ENCODE measurements at places on chromosomes 3 and 15.

DNA sequence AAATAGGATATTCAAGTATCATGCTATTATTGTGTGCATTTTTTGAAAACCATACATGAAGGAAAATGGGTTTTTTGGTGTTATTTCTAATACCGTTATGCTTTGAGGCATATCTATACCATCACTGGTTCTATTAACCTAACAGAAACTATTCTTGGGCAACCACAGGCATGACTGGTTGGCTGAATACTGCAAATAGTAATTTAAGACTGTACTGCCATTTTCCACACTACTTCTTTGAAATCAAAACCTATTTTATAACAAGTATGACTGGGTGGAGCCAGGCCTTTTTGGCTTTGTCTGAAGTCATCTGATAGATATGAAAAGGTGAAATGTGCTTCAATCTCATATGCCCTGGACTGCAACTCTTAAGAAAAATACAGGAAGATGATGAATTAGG, 115.1 kb downstream of the ULK4 start:
- no peak for DNase-seq

DNA sequence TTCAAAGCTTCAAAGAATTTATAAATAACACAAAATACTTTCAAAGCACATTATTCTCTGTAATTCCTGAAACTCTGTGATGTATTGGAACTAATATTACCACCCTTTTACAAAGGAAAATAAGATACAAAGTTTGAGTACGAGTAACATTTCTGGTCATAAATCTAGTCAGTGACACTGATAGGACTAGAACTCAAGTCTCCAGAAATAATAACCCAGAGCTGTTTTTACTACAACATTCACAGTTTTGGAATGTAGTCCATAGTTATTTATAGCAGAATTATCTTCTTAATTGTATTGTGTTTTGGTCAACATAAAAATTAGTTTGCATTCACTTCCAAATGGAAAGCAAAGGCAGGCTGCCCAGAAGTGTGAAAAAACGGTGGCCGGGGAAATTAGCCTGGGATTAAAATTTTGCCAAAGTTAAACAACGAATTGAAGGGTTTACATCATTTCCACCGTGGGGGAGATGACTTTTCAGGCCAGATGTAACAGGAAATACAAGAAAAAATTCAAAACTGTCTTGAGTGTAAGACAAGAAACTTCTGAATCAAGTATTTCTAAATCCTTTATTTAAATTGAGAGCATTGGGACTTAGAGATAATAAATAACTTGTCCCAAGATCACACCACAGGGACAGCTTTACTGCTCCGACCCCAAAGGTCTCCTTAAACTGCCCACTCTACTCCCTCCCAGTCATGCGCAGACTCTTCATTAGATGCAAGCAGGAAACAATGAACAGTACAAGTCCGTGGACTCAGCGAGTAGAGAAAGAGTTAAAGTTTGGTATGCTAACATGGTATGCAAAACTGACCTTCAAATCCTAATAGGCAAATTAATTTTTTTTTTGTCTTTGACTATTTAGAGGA, 74.3 kb upstream of the VGLL4 start:
- DNase-seq, result no peak

GRCh38 chr15:97520689-97521088, 439.8 kb upstream of the ARRDC4 start:
- no peak for DNase-seq

DNA sequence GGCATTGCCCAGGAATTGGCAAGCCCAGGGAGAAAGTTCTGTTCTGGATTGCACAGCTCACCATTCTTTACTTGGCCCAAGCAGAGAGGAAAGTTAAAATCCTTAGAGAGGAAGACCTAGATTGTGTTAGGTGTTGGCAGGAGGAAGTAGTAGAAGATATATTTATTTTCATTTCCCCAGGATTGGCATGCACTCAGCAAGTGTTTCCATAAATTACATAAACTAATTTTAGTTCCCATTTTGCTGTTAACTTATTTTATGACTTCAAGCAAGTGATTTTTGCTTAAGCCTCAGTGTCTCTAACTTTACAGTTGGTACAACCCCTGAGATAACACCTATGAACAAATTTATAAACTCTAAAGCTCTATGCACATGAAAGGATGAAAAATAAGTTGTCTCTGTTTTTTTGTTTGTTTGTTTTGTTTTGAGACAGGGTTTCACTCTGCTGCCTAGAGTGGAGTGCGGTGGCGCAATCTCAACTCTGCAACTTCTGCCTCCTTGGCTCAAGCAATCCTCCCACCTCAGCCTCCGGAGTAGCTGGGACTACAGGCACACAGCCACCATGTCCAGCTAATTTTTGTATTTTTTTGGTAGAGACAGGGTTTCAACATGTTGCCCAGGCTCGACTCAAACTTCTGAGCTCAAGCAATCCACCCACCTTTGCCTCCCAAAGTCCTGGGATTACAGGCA, 31.2 kb upstream of the TOP2B start:
- no peak for DNase-seq

DNA sequence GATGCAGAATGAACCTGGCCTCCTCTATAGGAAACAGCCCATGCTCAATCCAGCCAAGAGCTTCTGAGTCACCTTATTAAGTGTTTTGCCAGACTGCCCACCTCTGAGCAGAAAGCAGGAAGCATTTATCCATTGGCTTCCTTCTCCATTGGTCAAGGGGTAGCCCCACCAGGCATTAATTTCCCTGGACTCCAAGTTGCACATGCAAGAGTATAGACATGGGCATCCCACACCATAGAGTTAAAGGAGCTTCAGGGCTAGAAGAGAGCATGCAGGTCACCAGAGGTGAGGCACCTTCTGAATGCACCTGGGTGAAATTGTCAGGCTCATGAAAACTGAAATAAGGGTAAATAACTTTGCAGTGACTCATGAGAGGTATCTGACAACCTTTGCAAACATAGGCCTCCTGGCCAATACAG, 230.8 kb upstream of the STAC start:
- DNase-seq, result no peak

GRCh38 chr15:52230073-52230472, 38.9 kb upstream of the GNB5 start:
- no peak for DNase-seq

GRCh38 chr3:24673596-24673995, 178.9 kb upstream of the THRB start:
- no peak for DNase-seq

- DNase-seq, result no peak
These were observed 176.6 kb downstream of the VGLL3 start for GRCh38 chr3:86814321-86814720.

DNA sequence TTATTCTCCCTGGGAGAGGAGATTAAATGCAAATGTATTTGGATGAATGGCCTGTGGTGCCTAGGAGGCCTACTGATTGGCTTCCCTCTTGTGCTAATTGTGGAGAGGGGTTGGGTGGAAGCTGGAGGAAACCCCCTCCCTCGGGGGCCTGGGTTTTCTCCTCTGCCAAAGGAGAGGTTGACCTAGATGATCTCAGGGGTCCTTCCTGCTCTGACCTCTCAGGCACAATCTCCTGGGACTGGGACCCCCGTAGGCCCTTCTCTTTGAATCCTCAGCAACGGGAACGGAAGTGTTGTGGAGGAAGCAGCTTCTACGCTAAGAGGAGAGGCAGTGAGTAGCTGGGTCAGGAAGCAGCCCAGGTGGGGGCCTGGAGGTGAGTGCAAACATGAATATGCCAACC, 40.5 kb upstream of the MAGEF1 start:
- no peak for DNase-seq

GRCh38 chr3:133998691-133999241, 31.0 kb downstream of the SLCO2A1 start:
- no peak for DNase-seq

DNA sequence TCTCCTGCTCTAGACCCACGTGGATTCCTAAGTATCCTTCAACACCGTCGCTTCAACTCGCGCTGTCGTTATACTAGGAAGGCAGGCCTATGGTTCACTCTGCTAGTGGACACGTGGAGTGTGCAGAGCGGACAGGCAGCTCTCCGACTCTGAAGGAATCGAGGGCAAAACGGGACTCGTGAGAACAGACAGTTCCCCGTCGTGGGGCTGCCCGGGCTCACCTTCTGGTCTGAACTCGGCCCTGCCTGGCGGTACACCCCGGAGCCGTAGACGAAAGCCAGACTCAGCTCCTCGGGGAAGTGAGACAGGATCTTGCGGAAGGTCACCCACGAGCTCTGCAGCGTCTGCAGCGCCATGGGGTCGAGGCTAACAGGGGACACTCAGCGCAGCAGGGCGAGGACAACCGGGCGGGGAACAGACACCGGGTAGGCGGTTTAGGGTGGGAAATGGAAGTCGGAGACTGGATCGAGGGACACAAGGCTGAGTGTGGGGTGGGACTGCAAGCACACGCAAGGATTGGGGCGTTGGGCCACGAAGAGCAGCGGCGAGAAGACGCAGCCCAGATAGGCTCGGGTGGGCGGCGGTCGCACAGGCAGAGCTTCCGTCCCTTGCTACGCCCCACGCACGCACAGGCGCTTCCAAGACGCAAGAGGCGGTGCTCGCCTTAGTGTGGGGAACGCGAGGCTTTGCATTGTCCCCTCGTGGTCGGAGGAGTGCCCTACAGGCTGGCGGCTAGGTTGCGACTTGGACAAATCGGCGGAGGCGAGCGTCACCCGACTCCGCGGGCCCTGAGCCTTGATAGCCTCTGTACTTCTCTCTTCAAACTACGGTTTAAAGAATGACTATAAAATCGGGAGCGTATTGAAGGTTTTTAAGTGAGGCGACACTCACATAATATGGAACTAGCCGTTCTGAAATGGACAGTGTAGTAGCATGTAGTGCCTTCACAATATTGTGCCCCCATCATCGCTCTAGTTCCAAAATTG, at the start of gene TAMM41:
TSS of gene TAMM41 (minus strand) at position 605 of the 986 bp plus-strand sequence. CDS start at position 356, 249 bp downstream.
- DNase-seq, result peak; percentile 91

GRCh38 chr3:69764121-69764741, 25.0 kb downstream of the MITF start:
- DNase-seq, result no peak

DNA sequence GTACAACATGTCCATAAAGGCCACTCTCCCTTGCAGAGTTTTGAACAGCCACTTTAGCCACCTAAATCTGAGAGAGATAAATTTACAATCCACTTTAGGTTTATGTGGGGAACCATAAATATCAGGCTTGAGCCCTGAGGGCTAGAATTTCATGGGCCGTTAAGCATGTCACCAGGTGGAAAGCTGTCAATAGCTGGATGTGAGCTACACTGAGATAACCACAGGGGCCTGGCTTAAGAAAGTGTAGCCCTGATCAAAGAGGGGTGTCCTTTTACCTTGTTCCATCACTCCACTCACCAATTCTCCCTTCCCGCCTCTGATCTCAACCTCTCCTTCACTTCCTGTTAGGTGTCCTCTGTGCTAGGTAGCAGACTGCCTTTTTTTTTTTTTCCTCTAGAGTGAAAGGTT, 172.8 kb upstream of the ICE2 start:
- DNase-seq, result no peak

- no peak for DNase-seq
These were observed 86.4 kb downstream of the TBL1XR1 start for GRCh38 chr3:177110895-177111294.

- DNase-seq, result no peak
These were observed 146.6 kb upstream of the TPM1 start for GRCh38 chr15:62895905-62896316.

- DNase-seq, result no peak
These were observed 591 bp upstream of the SLC25A20 start for GRCh38 chr3:48899273-48899672.

DNA sequence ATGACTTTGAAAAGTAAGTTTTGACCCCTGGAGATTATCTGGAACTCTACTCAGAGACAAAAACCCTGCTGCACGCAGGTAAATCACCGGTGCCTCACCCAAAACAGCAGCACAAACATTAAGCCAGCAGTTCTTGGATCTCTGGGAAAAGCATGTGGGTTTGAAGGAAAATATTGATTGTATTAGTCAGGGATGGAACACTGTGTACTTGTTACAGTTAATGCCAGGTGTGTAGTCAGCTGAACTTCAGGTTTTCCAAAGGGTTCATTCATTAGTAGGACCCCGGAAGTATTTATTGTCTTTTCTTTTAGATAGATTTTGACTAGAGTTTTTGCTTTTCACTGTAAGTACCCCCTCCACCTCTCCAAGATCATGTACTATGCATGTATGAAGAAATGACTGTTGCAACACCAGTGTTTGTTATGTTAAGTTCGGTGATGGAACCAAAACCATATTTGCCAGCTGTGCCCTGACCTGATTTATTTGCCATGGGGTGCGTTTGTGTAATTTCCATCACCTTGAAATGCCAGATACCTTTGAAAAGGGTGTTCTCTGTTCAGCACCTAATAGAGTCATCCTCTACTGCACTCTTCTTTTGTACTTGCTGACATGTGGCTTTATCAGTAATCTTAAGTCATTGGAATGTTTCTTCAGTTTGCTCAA, 14.5 kb downstream of the ARHGEF26 start:
- DNase-seq, result no peak

GRCh38 chr3:153553605-153553945, 391.5 kb downstream of the RAP2B start:
- no peak for DNase-seq

- DNase-seq, result peak; percentile 34
These were observed 4.0 kb downstream of the LAMP3 start for GRCh38 chr3:183158551-183159006.

- DNase-seq, result no peak
These were observed 274.9 kb upstream of the PPP2R3A start for GRCh38 chr3:135690664-135691063.

DNA sequence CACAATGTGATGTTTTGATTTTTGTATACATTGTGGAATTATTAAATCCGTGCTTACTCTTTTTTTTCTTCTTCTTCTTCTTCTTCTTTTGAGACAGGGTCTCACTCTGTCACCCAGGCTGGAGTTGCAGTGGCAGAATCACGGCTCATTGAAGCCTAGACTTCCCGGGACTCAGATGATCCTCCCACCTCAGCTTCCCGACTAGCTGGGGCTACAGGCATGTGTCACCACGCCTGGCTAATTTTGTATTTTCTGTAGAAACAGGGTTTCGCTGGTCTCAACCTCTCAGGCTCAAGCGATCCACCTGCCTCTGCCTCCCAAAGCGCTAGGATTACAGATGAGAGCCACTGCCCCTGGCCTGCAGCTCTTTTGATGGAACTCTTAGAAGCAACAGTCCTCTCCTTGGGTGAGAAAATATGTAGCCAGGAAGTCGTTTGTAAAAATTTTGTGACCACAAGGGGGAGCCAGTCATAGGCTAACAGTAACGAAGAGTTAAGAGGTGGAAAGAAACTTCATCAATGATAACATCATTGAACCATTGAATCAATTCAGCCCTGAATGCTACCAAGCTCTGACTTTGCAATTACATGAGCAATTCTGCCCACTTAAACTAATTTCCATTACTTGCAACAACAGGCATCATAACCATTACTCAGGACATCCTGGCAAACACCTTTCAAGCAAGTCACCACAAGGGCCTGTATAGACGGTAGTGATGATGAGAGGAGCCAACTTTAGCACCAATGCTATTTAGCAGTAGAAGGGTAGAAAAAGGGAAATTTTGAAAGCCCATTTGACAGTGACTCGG, 16.7 kb upstream of the CMTM7 start:
- peak; percentile 34 for DNase-seq

GRCh38 chr3:139935866-139936817, 1.2 kb downstream of the CLSTN2 start:
- DNase-seq, result no peak

GRCh38 chr3:82240322-82240721, 478.9 kb upstream of the GBE1 start:
- DNase-seq, result no peak
